BJ (cell line): ENCODE measurements at places on chromosomes 4 and X.

- no peak for DNase-seq
Measured at GRCh38 chr4:73883306-73883705, 14.1 kb downstream of the CXCL1 start.

DNA sequence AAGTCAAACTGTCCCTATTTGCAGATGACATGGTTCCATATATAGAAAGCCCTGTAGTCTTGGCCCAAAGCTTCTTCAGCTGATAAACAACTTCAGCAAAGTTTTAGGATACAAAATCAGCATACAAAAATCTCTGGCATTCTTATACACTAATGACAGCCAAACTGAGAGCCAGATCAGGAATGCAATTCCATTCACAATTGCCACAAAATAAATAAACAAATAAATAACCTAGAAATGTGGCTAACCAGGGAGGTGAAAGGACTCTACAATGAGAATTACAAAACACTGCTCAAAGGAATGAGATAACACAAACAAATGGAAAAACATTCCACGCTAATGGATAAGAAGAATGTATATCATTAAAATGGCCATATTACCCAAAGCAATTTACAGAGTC, 52.9 kb upstream of the CXCL8 start:
- DNase-seq: no peak

DNA sequence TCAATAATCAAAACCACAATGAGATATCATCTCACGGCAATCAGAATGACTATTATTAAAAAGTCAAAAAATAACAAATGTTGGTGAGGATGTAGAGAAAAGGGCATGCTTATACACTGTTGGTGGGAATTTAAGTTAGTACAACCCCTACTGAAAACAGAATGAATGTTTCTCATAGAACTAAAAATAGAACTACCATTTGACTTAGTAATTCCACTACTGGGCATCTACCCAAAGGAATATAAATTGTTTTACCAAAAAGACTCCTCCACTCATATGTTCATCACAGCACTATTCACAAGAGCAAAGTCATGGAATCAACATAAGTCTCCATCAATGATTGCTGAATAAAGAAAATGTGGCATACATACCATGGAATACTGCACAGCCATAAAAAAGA, 278.1 kb upstream of the ARSJ start:
- DNase-seq: no peak

GRCh38 chr4:11483046-11483445, 54.4 kb upstream of the HS3ST1 start:
- DNase-seq: no peak

GRCh38 chrX:44843318-44843702, 511 bp upstream of the DUSP21 start:
- no peak for DNase-seq

DNA sequence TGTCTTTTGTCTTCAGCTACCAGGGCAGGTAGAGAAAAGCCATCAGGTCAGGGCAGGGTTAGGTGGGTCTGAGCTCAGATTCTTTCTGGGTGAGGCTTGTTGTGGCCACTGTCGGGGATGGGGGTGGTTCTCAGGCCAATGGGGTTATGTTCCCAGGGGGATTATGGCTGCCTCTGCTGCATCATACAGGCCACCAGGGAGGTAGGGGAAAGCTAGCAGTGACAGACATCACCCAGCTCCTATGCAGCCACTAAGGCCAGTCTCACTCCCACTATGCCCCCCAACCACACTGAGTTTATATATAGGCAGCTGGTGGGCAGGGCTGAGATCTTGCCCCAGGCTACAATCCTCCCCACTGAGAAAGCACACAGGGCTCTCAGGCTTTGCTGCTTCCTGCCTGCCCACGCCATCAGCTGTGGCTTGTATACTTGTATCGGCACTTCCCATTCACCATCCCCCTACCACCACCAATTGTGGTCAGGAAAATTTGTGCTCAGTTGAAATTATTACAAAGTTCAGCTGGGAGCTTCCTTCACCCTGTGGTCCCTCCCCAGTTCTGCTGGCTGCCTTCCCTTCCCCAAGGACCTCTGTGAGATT, 72.6 kb upstream of the PTPN13 start:
- no peak for DNase-seq

DNA sequence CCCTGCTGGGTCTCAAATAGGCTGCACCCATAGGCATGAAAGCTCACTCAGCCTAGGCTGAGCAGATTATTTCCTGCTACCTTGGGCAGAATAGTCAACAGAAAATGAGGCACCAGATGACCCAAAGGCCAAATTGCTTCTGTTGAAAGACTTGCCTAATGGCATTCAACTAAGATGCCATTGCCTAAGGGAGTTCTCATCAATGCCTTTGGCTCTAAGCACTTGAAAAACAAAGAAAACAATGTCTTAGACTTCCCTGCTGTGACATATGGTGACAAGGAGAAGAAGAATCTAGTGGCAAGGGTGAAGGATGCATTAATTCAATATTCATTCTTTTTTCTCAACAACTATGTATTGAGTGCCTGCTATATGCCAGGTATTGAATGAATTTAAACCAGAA, 25.7 kb upstream of the PCDH19 start:
- DNase-seq: no peak
